DMS 273 treated with DMSO at 0.1 percent for 48 hours (cell line): ENCODE measurements at places on chromosomes 12 and 14.

GRCh38 chr12:117854339-117855012 is 114.3 kb downstream of the KSR2 start:
- DNase-seq, result no peak

DNA sequence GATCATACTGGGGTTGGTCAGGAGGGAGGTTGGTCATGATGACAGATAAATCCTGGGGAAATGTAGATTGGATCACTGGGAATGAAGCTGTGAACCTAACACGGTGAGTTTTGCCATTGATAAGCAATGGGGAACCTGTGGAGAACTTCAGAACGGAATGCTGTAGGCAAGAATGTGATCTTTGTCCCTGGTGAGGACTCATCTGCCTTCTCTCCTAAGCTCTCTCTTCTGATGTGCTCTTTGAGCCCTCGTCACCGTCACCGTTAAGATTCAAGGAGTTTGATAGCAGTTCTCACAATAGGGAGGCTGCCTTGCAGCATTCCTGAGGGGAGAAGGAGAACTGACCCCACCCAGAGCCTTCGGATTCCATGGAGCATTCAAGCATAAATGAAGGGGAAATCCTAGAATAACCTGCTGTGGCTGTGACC is 217.6 kb downstream of the ANO6 start:
- no peak for DNase-seq

GRCh38 chr14:105210266-105211025 is 29.3 kb upstream of the NUDT14 start:
- DNase-seq, result no peak

GRCh38 chr12:105616971-105617540 is 286.6 kb downstream of the C12orf75 start:
- DNase-seq, result no peak

DNA sequence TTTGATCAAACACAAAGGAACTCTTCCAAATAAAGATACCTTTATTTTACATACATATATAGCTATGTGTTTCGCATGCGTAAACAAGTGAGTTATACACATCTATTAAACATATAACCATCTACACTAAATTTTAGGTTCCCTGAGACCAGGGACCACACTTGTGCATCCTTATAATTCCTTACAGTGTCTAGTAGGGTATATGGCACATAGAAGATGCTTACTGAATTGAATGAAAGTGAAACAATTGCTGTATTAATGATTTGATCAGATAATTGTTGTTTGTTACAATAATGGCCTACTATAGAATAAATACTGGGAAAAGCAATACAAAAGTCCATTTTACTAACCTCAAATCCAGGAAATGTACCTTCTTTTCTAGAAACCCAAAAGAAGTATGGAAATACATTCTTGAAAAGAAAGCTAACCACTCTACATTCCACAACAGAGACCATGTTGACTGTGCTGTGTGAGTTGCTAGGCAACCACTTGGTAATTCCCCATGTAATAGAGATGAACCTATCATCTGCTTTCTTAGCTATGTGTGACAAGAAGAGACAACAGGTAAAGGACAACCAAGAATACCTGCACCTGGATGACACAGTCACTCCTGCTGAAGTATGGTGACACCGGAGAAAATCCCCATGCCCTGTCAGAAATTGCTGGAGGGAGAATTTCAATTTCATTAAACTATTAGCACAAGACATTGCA is 11.9 kb upstream of the CIPC start:
- DNase-seq, result no peak

DNA sequence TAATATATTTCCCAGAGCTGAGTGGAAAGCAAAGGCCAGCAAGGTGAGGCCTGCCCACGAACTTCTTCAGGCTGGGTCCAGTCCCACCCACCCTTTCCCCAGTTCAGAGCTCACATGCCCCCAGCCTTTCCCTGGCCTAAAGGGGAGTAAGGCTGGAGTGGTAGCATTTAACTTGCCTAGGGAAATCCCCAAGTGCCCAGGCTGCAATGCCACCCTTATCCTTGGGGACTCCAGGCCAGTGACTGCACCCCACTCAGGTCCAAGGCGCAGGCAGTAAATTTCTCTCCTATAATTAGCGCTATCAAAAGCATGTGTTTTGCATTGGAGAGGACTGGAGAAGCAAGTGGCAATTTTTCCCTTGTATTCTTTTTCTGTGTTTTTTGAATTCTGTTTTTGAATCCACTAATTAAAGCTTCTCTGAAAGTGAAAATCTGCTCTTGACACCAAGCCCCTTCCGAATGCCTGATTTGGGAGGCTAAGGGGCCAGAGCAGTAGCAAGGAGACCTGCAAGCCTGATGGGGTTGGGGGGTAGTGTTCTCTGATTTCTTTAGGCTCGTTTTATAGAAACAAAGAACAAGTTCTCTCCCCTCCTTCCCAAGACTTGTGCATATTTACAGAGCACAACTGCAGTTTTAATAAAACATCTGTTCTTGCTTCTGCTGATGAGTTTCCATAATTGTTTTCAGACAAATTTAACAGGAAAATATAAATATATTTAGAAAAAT is 3.5 kb upstream of the HOXC6 start:
- DNase-seq, result no peak

DNA sequence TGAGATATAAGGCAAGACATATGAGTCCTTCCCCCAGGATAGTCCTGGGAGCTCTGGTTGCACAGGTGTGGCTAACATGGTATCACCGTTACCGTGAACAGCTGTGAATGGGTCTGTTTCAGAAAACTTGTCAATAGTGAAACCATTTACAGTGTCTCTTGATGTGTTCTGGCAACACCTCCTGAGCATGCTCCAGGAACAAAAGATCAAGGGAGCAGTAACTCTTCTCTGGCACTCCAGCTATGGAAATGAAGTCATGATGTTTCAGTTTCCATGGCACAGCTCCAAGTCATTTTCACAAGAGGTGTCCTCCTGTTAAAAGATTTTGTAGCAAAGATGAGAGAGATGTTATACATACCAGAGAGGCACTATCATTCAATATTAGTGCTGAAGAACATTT is 253.7 kb downstream of the SNAPC1 start:
- DNase-seq, result no peak

- DNase-seq, result no peak
These were observed 1378.3 kb upstream of the SEL1L start for GRCh38 chr14:82911930-82912329.

DNA sequence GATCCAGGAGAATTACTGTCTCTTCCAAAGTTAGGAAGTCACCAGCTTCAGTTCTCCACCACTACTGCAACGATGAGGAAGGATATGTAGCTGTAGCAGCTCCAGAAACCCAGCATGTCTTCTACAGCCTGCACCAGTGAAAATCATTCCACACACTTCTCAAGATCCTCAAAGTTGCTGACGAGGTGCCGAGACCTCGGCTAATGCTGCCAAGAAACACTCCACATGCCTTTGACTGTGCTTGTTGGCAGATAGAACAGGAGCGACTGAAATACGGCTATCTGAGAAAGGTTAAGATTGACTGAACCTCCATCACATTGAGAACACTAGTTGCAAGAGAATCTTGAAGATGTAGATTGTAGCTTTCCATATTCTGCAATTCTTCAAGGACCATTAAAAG is 241.9 kb downstream of the PPFIA2 start:
- DNase-seq, result no peak

DNA sequence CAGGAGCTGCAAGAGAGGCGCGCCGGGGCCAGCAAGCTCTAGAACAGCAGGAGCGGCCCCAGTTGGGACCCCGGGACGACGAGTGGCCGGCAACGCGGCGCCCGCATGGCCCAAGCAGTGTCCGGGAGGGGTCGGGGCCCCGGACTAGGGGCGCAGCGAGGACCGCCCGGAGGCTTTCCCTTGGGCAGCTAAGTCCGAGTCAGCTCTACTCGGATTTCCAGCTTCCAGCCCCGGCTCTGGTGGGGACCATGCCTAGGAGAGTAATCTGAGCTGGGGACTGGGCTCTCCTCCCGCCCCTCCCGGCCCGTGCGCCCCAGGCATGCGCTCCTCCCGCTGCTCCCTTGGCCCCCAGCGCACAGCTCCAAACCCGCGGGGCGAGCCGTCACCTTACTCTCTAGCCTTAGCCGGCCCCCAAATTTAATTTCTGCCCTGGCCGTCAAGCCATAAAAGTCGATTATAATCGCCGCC is 41.6 kb upstream of the CAPRIN2 start:
- no peak for DNase-seq

DNA sequence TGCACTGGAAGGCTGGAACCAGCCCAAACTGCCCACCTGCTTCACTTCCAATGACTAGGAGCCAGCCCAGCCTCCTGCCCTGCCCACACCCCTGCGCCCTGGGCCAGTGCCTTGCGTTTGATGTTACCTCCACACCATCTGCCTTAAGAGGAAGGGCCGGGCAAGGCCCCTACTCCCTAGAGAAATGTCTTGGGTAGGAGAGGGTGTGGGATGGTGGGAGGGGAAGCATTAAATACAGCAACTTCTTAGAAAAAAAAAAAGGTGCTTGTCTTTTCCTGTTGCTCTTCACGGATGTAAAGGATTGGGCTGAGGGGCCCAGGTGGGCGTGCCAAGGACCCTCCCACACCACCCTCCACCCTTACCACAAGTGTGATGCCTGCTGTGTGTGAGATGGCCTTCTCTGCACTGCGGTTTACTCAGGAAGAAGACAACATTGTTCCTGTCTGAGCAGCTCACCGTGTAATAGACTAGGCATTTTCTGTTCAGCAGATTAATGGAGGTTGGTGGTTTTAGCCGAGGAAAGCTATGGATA is 99.9 kb downstream of the NINJ2 start:
- no peak for DNase-seq

DNA sequence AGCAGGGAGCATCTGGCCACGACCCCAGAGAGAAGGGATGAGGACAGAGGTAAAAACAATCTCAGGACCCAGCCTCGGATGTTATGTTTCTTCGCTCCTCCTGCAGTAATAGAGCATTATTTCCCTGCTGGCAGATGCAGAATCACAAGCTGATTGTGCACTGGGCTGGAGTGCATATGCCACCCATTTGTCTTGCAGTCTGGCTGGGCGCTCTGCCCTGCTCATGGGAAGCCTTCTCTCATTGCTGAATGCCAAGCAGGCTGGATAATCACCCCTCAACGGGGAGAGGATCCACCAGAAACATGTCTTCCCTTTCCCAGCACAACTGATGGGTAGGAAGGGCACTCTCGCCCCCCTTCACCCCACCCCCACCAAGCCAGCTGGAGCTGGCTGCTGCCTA is 8.5 kb upstream of the VASH1 start:
- DNase-seq, result no peak

DNA sequence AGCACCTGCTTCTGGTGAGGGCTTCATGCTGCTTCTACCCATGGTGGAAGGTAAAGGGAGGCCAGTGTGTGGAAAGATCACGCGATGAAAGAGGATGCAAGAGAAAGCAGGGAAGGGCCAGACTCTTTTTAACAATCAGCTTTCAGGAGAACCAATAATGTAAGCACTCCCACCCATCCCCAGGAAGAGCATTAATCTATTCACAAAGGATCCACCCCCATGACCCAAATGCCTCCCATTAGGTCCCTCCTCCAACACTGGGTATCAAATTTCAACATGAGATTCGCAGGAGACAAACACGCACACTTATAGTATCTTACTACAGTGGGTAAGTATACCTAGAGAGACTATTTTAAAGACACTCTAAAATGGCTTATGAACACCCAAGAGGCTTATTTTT is 80.5 kb upstream of the TMCC3 start:
- no peak for DNase-seq

- DNase-seq, result no peak
These were observed 209.3 kb upstream of the RGS6 start for GRCh38 chr14:71722885-71723284.
